NCI-H774 (cell line): ENCODE measurements at places on chromosomes 1 and 21.

GRCh38 chr21:16589006-16589898 is 859.5 kb downstream of the USP25 start:
- DNase-seq = no peak

DNA sequence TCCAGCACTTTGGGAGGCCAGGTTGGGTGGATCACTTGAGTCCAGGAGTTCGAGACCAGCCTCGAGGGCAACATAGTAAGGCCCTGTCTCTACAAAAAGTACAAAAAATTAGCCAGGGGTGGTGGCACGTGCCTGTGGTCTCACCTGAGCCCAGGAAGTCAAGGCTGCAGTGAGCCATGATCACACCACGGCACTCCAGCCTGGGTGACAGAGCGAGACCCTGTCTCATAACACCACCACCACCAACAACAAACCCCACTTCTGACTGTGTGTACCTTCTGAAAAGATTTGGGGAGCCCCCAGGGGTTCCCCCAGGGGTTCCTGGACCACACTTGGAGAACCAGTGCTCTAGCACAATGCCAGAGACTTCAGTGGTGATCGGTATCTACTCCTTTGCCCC is 29.9 kb downstream of the NUAK2 start:
- DNase-seq = no peak

DNA sequence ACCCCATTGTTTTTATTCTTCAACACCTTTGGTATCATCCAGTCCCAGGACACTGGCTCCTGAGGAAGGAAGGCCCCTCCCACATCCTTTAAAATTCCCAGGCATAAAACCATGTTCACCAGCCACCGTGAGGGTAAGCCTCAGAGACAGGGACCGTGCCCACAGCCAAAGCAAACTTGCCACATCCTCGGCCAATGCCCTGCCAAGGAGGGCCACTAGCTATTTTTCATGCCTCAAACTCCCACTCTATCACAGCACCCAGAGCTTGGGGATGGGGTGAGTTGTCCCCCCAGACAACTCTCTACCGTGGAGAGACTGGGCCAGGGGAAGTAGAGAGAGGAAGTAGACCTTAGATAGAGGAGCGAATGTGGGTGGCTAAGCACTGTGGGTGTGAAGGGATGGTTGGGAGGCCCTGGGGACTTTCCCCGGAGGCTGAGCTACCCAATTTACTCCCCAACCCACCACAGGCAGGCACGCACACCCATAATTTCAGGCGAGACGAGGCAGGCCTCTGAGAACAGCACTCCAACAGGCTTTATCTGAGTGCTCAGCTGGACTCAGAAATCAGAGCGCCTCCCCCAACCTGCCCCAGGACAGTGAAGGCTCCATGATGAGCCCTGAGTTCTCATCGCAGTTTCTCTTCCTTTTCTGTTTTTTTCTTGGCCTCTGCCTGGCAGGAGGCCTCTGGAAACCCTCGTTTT is 15.9 kb upstream of the BTG2 start:
- no peak for DNase-seq

DNA sequence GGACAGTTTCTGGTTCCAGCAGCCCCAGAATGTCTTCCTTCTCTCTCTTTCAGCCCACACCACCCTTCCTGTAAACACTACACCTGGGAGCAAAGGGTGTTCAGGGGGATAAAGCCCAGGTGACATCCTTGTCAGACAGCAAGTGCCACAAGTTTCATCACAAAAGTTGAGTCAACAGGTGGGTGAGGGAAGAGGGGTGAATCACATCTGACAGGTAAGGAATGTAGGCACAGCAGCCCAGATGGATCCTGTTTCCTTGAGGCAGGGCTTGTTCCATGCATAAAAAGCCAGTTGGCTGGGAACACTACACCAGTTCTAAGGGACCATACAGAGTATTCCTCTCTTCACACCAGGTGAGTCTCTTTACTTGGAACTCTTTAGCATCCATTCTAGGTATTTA is at the start of gene SPRR1B:
Gene SPRR1B (plus strand): TSS at position 309 of the 400 bp plus-strand sequence. CDS start 1,143 bp downstream, outside the sequence.
- DNase-seq = no peak

DNA sequence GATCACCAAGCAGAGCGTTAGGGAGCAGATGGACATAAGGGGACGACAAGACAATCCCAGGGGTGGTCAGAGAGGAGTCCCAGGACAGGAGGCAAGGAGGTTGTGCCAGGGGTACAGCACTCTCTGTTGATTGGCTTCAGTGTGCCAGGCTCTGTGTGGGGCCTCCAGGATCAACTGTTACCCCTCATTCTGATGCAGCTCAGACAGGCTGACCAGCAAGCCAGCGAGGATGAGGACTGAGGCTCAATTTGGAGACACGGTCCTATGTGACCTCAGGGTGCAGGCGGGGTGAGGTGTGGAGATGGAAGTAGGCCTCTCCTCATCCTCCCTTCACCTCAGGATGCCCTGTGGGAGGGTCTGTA is 4.0 kb downstream of the HYI start:
- no peak for DNase-seq

DNA sequence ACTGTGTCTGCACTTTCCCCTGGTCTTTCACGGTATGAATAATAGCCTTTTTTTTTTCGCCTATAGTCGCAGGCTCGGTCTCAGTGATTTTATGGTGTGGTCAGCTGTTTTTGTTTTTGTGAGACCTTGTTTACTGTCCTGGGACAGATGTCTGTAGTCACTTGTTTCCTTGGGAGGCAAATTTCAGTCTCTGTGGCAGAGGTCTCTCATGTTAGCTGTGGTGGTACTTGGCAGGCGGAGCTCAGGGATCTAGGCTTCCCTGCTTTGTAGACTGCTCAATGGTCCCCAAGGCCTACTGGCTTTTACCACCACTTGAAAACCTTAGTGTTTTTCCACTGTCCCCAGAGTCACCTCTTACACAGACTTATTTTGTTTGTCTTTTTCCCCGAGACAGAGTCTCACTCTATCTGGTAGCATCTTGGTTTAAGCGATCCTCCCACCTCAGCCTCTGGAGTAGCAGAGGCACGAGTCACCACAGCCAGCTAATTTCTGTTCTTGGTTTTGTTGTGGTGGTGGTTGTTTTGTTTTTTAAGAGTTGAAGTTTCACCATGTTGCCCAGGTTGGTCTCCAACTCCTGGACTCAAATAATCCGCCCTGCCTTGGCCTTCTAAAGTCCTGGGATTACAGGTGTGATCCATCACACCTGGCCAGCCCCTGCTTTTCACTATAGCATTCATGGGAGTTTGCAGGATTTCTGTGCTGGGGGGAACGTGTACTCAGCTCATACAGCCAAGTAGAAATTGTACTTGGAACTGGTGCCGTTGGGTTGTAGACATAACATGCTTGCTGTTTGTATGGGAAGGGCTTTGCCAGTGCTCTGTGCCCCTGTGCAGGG is 10.3 kb downstream of the RNU1-2 start:
- no peak for DNase-seq

DNA sequence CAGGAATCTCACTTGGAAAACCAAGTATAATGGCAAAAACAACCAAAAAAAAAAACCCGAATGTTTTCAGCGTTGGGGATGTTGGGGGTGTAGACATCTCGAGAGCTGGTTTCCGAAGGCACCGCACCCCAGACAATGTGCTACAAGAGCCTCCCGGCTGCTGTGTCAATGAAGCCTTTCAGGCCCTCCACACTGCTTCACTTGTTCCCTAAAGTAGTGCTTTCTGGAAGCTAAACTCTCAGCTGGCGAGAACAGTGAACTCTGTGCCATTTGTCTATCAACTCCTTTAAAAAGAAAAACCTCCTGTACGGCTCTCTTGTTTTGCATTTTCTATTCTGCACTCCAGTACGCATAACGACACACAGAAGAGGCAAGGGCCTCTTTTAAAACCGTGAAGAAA is 32.5 kb downstream of the PLEKHO1 start:
- no peak for DNase-seq

DNA sequence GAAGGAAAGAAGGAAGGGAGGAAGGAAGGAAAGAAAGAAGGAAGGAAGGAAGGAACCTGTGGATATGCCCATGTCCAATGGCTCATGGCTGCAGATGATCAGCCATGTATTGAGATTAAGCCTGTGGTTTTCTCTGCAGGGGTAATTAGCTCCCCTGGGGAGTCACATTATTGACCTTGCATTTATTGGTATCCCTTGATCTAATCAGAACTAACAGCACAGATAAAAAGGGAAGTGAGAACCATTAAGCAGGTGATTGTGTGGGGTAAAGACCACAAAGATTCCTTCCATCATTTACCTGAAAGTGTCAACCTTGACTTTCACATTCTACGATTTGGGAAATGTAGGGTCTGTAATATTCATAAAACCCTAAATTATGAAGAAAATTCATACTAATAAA is 390.7 kb downstream of the BRINP2 start:
- DNase-seq = no peak

DNA sequence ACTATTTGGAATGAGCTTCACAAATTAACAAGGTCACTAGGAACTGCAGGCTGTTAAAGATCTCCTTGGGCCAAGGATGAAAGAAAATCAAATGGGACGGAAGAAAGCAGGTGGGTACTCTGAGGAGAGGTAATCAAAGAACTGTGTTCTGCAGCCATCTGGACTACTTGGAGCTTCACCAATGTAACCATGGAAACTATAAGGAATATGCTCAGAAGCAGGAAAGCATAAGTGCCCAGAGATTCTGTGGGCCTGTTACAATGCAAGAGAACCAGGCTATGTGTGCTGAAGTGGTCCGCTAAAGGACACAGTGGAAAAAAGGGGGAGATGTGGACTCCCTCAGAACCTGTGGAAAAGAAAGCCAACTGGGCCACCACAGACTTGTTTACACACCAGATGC is 238.5 kb downstream of the PTGER3 start:
- no peak for DNase-seq
